ENCODE measurements at places on chromosomes 5 and 9.

- no peak for DNase-seq
Measured at GRCh38 chr5:56540266-56540665, 275.1 kb upstream of the MAP3K1 start.

GRCh38 chr9:114141553-114142402 lies 13.6 kb upstream of the COL27A1 start:
- DNase-seq = no peak

DNA sequence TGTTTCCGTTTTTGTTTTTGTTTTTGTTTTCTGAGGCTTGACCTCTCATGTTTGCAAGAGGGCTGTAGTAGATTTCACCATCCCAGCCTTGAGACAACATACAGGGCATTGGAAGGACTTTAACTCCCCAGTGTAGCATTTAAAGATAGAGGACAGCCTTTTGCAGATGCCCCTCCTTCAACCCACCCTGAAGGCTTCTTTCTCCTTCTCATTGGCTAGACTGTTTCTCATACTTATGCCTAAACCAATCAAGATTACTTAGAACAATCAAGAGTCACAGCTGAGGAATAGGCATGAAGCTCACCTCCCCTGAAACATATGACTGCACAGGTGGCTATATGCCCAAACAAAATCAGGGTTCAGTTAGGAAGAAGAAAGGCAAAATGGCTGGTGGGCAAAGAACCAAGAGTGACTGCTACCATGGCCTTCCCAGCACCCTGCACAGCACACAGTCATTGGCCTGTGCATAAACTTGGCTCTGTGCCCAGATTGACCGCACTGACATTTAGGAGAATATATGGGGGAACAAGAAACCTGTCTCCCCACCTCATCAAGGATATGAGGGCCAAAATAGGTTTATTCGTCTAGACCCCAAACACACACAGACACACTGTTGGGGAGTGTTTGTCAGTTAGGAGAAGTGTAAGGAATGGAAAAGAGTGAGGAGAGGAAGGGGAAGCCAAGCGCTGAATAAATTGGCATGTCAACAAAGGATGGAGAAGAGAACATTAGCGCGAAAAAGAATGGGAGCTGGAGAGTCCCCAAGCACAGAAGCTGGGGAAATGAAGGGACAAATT lies 137.3 kb upstream of the RANBP3L start:
- DNase-seq = no peak

GRCh38 chr9:85112391-85112790 lies 442.9 kb downstream of the NTRK2 start:
- DNase-seq = no peak

DNA sequence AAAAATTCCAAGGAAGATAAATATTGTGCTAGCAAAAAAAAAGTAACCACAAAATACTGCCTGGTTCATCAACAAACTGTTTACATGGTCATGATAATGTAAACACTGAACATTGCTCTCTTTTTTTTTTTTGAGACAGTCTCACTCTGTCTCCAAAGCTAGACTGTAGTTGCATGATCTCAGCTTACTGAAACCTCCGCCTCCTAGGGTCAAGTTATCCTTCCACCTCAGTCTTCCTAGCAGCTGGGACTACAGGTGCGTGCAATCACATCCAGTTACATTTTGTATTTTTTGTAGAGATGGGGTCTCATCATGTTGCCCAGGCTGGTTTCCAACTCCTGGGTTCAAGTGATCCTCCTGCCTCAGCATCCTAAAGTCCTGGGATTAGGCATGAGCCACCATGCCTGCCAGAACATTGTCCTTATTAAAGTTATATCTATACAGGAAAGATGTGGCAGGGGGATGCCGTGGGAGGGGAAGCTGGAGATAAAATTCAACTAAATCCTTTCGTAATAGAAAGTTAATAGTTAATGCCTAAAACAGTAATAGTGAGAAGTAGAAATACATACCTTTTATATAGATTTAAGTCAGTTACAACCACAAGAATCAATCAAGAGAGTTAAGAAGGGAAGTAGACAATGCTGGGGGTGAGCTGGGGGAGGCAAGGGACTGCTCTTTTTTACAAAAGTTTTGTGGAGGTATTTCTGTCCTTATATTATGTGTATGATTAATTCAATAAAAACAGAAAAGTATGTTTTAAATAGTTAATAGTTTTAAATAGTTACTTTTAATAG lies 52.3 kb downstream of the RGMB start:
- no peak for DNase-seq

Measured in cortex of kidney (tissue), 1 donor.